ENCODE measurements at places on chromosomes 2 and 18.
A peak's percentile ranks its signal among the peaks of the same experiment; 100 is the strongest.

GRCh38 chr2:133414486-133415209 is 153.6 kb downstream of the NCKAP5 start:
- DNase-seq: no peak

DNA sequence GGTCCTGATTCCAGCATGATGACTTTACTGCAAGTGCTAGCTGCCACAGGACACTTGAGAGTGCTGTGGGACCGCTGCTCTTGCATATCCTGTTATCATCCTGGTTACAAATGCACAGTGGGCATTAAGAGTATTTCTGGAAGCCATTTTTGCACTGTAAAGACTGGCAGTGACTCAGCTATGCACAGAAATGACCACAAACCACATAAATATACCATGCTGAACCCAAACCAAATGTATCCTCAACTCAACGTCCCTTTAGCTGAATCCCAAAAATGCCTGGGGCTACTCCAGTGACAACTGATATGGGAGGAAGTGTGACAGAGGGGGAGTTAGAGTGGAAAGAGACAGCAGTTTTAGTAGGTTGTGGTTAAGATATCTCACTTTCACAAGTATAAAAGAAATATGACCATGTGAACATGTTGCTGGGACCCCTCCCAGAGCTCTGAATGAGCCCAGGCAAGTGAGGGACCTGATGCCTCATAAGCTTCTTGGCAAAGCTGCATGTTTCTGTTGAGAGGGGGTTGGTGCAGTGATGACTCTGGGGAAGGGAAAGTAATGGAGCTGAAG is 37.3 kb downstream of the RHBDD1 start:
- DNase-seq: no peak

DNA sequence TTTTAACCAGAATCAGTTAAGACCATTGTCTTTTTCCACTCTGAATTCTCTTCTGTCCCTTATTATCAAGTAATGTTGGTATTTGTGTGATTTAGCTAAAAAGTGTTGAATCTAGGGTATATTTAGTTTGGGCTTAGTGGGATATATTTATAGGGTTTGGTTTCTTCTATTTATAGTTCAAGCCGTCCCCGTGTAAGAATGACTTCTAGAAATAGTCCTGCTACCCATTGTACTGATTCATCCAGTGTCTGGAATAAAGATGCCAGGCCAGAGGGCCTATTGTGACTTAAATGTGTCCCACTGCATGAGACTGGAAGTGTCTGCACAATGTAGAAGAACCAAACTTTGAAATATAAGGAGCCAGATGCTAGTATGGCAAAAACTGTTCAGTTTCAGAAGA is 364.8 kb downstream of the TNS1 start:
- DNase-seq: no peak

DNA sequence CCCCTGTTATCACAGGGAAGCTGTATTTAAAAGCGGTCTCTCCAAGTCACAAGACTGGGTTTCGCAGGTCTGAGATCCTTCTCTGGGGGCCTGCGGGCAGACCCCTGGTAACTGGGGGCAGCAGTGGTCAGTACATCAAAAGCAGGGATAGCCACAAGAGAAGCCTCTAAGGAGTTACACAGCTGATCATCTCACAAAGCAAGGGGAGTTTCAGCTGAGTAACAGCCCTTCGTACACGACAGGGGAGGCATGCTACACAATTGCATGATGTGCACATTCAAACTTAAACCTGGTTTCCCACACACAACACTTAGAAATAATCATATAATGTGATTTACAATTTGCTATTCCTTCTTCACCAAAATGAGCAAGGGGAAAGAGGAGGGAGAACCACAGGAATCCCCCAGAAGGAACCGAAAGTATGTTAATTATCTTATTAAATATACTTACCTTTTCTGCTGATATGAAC is 87.5 kb downstream of the TMEM131 start:
- DNase-seq: no peak

DNA sequence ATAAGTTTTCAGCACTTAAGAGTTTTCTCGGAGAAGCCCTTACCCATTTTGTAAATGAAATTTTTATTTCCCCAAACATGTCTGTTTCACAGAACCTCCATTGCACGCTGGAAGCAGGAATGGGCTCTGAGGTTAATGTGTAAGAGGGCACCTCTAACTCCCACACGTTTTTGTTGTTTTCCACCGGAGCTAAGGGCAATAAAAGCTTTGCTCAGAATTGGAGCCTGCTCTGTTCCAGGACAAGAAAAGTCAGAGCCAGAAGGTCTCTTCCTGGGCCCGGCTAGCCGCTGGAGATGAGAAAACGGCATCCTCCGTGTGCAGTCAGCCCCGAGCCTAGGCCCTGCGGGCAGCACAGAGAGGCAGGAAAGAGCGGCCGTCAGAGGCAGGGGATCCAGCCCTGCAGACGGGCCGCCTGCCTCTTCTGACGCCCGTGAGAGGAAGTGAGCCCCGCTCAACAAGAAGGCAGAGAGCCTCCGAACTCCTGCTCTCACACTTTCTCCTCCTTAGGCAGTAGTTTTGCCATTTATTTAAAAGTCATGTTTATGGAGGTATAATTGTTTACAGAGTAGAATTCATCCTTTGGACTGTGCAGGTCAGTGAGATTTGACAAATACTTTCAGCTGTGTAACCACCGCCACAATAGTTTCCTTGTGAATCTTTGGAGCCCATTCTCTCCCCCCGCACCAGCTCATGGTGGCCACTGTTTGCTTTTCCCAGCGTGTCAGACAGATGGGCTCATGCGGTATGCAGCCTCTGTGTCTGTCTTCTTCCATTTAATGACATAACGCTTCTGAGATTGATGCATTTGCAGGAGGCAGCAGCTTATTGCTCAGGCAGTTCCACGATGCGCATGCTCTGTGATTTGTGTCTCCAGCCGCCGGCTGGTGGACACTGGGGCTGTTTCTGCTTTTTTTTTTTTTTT is 117.3 kb downstream of the GALR1 start:
- peak; percentile 21 for DNase-seq
